ENCODE measurements at places on chromosomes 5 and 9. TPM values are rescaled to one million over a fixed set of nuclear protein-coding genes. Genes with fewer than 3 reads are reported as not detected.

BTNL8 gene
- 0.71 TPM for total RNA-seq

- no peak for DNase-seq
These were observed 12.5 kb upstream of the SHOC1 start for GRCh38 chr9:111807197-111807596.

DNA sequence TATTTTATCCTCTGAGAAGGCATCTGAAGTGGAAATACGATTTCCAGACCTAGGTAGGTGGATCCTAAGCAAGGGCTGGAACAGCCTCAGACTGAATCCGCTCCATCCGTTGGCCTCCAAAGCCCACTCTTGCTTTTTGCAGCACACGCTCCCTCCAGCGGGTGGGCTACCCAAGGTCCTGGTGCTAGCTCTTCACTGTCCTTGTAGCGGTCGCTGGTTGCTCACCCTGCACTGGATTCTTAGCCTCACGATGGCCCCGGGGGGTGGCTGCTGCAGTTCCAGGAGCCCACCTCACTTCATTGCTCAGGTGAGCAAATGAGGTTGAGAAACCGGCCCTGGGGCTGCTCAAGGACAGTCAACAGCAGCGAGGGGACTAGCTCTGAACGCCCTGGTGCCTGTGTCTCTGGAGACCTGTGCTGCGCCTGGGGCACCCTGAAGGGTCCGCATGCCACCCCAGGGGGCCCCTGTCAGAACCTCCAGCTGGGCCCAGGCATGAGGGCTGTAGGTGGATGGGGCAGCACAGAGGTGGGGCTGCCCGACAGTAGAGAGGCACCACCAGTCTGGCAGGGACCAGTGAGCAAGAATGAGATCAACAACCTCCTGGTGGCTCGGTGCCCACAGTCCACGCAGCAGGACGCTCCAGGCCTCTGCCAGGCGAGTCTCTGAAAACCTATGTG is 4.3 kb downstream of the MGAT4B start:
- peak; percentile 77 for DNase-seq

DNA sequence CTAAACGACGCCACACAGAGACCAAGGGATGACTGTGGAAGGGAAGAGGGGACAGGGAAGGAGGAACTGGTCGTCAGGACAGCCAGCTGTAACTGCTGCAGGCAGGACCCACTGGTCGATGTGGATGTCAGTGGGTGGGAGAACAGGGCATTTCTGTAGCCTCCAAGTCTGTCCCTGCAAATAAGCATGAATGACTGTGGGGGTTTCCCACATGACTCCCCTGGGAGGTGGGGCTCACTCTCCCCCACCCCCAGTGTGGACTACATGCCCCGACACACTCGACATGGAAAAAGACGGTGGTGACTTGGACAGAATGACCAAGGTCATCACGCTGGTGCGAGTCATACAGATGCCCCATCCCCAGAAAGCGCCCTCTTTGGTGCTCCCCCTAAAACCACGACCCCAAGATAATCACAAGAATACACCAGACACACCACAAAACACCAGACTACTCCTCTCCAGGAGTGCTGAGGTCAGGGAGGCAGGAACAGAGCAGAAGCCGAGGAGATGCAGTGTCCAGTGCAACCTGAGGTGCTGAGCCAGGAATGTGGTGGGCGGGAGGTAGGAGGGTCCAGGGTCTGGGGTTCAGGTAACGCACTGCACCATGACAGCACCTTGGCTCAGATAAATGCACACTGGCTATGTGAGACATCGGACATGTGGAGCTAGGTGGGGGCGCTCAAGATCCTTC is 64.9 kb downstream of the SECISBP2 start:
- no peak for DNase-seq
